ENCODE measurements at places on chromosomes 12 and 14.

- H3K27me3 ChIP-seq: no peaks in the 10 kb centered on the region
- no peak overlapping the region for H3K4me3 ChIP-seq
- no peaks in the 10 kb centered on the region for H3K36me3 ChIP-seq
Measured at GRCh38 chr12:109725321-109726105, 11.9 kb downstream of the FAM222A start.

DNA sequence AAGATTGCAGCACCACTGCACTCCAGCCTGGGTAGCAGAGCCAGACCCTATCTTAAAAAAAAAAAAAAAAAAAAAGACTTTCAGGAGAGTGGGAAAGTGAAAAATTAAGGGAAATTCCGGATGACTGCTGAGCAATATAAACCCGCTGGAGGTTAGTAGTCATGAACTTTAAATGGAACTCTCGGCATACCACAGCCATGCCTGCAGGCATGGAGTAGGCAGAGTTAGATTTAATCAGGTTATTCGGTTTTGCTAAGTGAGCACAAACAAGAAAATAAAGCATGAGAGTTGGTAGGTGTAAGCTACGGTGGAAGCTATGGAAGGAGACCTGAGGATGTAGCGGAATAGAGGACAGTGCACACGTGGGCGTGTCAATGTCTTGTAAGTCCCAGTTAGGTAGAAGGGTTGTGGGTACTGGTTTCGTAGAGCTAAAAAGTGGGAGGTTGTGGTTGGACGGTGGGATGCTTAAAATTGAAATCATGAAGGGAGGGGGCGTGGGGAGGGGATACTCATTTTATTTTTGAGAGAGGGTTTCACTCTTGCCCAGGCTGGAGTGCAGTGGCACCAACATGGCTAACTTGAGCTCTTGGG, 11.8 kb upstream of the TUBA1C start:
- no peaks in the 10 kb centered on the region for H3K36me3 ChIP-seq
- no peak overlapping the region for H3K4me3 ChIP-seq
- no peak overlapping the region for H3K27ac ChIP-seq

GRCh38 chr14:22358726-22359125, 230.3 kb downstream of the DAD1 start:
- no peaks in the 10 kb centered on the region for H3K4me1 ChIP-seq
- H3K27me3 ChIP-seq: no peaks in the 10 kb centered on the region
- H3K27ac ChIP-seq: no peak overlapping the region
- H3K36me3 ChIP-seq: no peaks in the 10 kb centered on the region

- no peak overlapping the region for H3K27ac ChIP-seq
- no peaks in the 10 kb centered on the region for H3K27me3 ChIP-seq
- H3K4me1 ChIP-seq: peaks cover 3% of the 10 kb centered on the region
- no peak overlapping the region for H3K4me3 ChIP-seq
Measured at GRCh38 chr14:52700701-52701172, 5.4 kb upstream of the ERO1A start.

DNA sequence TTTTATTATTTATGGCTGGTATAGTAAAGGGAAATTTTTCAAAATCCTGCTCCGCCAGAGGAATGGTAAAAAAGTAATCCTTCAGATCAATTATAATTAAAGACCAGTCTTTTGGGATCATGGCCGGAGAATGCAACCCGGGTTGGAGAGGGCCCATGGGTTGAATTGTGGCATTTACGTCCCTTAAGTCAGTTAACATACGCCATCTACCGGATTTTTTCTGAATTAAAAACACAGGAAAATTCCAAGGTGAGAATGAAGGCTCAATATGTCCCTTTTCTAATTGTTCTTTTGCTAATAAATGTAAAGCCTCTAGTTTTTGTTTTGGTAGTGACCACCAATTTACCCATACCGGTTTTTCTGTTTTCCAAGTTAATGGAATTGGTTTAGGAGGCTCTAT, 602.8 kb downstream of the ALG10 start:
- H3K27ac ChIP-seq: no peak overlapping the region
- H3K4me1 ChIP-seq: no peaks in the 10 kb centered on the region
- H3K27me3 ChIP-seq: no peaks in the 10 kb centered on the region
- no peak for DNase-seq

DNA sequence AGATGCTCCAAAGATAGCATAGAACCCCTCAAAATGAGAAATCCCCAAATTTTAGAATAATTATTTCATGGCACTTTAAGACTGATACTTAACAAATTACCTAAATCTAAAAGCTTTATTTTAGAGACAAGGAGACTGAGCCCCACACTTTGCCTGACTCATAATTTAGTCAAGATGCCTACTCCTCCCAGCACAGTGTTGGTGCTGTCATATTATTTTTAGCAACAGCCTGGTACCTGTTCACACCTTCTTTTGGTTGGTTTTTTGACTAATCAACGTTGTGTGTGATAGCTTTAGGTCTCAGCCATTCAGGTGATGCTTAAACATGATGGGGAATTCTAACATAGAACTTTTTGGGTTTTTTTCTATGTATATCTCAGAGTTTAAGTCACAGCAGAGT, 120.2 kb downstream of the SEC23A start:
- no peak overlapping the region for H3K27ac ChIP-seq
- DNase-seq: no peak
- no peaks in the 10 kb centered on the region for H3K27me3 ChIP-seq
- H3K36me3 ChIP-seq: no peaks in the 10 kb centered on the region
- H3K4me3 ChIP-seq: no peak overlapping the region
- no peaks in the 10 kb centered on the region for H3K4me1 ChIP-seq
